Right atrium auricular region (tissue), 2 donors: ENCODE measurements at places on chromosomes 12 and 14. TPM values are rescaled to one million over a fixed set of nuclear protein-coding genes. Genes with fewer than 3 reads are reported as not detected.

The CMAS gene
- 33.4 TPM for total RNA-seq

DNA sequence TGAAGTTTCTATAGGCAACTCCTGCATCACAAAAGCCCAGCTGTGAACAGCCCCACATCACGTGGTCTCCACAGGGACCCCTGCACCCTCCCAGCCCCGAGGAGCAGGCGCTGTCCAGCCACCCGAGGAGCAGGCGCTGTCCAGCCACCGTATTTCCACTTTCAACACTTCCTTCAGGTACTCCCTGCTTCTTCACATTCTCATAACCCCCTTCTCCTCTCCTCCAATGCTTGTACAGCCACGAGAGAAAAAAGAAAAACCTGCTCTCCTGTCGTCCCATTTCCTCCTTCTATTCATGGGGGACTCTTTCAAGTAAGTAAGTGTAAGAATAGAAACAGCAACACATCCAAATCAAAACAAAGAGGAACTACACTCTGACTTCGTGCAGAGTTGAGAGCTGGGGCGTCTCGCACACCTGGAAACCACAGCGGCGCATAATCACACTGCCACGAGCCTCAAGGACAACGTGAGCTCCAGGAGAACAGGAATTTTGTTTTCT is 11.9 kb downstream of the CDC42BPB start:
- H3K4me1 ChIP-seq, result no peaks in the 10 kb centered on the region
- no peak for DNase-seq
- no peak overlapping the region for H3K4me3 ChIP-seq
- H3K27me3 ChIP-seq, result no peaks in the 10 kb centered on the region

The OVCH1 gene
- total RNA-seq, result 0.19 TPM

DNA sequence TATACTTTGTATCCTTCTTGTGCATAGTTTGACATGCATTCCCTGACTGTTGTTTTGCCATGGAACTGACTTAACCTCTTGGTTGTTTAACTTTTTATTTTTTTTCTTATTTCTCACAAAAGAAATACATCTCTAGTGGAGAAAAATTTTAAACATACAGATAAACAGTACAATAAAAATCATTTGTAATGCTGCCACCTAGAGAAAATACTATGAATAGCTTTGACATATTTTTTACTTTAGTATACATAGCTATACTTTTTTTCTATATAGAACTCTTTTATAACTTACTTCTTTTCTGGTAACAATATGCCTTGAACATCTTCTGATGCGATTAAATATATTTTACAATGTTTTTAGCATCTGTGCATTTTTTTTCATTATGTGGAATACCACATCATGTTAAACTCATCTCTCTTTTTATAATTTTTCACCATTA is 184.5 kb downstream of the AKAP6 start:
- H3K4me1 ChIP-seq, result peaks cover 45% of the 10 kb centered on the region
- no peak overlapping the region for H3K27ac ChIP-seq
- H3K36me3 ChIP-seq, result no peaks in the 10 kb centered on the region
- H3K27me3 ChIP-seq, result no peaks in the 10 kb centered on the region
- DNase-seq, result no peak
